ENCODE measurements at places on chromosomes 5 and 9. TPM values are rescaled to one million over a fixed set of nuclear protein-coding genes. Genes with fewer than 3 reads are reported as not detected.

The GAS1 gene
- 0.22 TPM for total RNA-seq

The FBP2 gene
- total RNA-seq: not detected

The KIF20A gene
- total RNA-seq: 46.6 TPM

The FRMD3 gene
- total RNA-seq: 4.9 TPM

The LCN15 gene
- total RNA-seq: 0.26 TPM

The GLRA1 gene
- not detected for total RNA-seq

The PCDHGC4 gene
- total RNA-seq: not detected

The GEMIN5 gene
- 21.6 TPM for total RNA-seq

The ARL14EPL gene
- not detected for total RNA-seq

The PPIC gene
- total RNA-seq: 17.7 TPM

The MUSK gene
- total RNA-seq: not detected

The SHLD3 gene
- 1.7 TPM for total RNA-seq

The CDH6 gene
- 0.07 TPM for total RNA-seq

The RAB3C gene
- not detected for total RNA-seq

The ENG gene
- 0.11 TPM for total RNA-seq

The MAMDC2 gene
- 0.43 TPM for total RNA-seq

The MTMR12 gene
- total RNA-seq: 18.8 TPM

The DND1 gene
- 0.33 TPM for total RNA-seq

The SPATA31D4 gene
- not detected for total RNA-seq

The DMAC1 gene
- total RNA-seq: 80.6 TPM

The ANGPTL2 gene
- total RNA-seq: not detected

The LAMC3 gene
- total RNA-seq: 2.0 TPM

The RLN1 gene
- not detected for total RNA-seq

The IFNA2 gene
- total RNA-seq: not detected

The NR5A1 gene
- not detected for total RNA-seq

The FOXI1 gene
- total RNA-seq: not detected

The RAB14 gene
- total RNA-seq: 45.0 TPM

The PCDHA4 gene
- total RNA-seq: 0.95 TPM

Data from A549 treated with ZK216348 at 1 μM for 4 hours (cell line).